Kidney (tissue), 22 donors: ENCODE measurements at places on chromosomes 7 and 10.
A peak's percentile ranks its signal among the peaks of the same experiment; 100 is the strongest.

GRCh38 chr7:106545275-106545674 lies 115.7 kb downstream of the CCDC71L start:
- DNase-seq, result no peak

DNA sequence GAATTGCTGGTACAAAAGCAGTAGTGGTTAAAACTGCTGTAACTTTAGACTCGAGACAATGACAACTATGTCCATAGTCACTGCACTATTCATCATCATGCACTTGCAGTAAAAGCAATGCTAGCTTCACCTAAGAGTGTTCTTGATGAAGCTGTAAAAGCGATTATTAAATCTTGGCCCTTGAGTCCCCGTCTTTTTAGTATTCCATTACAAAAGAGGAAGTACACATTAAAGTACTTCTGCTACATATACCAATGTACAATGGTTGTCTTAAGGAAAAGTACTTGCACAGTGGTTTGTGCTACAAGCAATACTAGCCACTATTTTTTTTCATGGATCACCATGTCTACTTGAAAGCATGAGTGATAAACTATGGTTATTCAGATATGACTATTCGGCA lies 78.3 kb downstream of the ATAD1 start:
- no peak for DNase-seq

DNA sequence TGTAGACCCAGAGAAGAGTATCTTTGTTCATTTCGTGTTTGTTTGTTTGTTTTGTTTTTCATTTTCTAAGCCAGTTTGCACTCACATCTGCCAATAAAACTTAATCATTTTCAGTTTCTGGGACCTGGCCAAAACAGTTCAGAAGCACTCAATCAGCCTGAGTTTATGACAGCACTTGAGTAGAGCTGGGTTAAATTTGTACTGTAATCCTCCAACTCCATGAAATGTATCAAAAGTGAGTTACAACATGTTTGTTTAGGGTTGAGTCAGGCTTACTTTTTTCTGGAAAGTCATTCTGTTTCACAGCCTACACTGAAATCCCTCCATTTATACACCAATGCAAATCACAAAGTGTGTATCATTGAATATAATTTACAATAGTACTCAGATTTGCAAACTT lies 91.9 kb downstream of the ZWINT start:
- DNase-seq, result peak; percentile 0

- DNase-seq, result no peak
These were observed 195.6 kb upstream of the CSTF2T start for GRCh38 chr10:51894771-51895578.

DNA sequence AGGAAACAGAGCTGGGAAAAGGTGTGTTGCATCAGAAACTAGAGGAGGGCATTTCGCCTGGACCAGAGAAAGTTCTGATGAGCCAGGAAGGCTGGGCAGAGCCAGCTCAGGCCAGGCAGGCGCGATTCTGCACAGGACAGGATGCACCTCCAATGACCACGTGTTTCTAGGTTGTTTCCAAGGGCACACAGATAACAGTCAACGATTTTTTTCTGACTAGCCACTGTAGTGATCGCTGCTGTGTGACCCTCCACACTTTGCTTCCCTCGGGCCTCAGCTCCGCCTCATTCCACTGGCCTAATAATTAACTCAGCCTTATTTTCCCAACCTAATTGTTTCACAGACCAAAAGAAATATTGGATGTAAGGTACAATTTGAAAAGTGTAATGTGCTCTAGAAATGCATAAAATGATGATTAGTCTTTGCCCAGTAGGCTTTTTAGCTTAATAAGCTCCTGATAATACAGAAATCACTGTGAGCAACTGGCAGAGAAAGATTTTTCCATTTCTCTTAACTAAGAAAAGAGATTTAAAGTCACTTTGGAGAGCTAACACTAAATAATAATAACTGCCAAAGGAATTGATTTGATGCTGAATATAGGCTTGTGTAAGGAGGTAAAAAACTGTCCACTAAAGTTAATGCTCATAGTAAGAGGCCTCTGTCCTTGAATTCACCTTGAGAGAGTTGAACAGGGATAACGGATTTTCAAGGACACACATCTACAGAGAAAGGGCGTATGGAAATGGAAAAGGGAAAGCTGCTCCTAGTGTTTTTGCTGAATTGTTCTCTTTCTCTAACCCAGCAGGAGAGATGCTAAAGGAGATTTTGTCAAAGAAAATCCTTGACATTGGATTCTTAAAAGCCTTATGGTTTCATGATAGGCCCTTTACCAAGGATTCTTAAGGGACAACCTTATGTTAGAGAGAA lies 291.0 kb upstream of the C7orf33 start:
- no peak for DNase-seq

- DNase-seq, result no peak
These were observed 8.9 kb upstream of the DYNC2I1 start for GRCh38 chr7:158847451-158847866.
